ENCODE measurements at places on chromosomes 7 and 10.

DNA sequence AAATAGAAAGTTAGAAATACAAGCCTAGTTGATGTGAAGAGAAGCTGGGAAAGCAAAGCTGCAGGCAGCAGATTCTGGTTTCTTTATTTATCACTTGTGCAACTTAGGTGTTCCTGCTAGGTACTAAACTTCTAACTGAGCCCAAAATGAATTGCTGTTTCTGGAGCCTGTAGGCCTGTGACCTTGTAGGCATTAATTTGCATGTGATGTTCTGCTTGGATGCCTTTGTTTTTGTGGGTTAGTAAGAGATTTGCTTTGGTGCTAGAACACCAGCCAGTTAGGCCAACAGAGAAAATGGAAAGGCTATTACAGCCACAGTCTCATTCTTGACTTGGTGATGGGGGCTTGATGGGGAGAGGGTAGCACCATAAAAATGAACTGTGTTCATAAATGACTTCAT is 370.7 kb downstream of the PPP1R3A start:
- no peak for DNase-seq

DNA sequence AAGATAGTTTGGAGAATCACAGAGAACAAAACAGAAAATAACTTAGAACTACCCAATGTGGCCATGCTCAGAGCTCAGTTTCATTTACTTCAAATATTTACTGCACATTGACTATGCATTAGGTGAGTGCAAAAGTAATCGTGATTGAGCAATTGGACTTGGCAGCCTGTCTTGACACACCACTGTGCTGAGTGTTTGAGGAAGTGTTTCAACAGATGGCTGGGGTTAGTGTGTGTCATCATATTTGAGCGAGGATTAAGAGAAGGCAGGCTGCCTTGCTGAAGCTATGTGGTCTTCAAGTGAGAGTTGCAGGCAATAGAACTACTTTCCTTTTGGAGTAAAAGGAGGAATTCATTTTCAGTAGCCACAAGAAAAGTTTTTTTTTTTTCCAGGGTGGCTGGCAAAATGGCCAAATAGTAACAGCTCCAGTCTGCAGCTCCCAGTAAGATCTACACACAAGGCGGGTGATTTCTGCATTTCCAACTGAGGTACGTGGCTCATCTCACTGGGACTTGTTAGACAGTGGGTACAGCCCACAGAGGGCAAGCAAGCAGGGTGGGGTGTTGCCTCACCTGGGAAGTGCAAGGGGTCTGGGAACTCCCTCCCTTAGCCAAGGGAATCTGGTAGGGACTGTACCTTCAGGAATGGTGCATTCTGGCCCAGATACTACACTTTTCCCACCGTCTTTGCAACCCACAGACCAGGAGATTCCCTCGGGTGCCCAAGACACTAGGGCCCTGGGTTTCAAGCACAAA is 37.6 kb downstream of the AKR1C4 start:
- DNase-seq = no peak

GRCh38 chr7:107046491-107047259 is 2.2 kb downstream of the PRKAR2B start:
- no peak for DNase-seq

- no peak for DNase-seq
Observed at GRCh38 chr10:122407375-122408125, 33.0 kb downstream of the PLEKHA1 start.

DNA sequence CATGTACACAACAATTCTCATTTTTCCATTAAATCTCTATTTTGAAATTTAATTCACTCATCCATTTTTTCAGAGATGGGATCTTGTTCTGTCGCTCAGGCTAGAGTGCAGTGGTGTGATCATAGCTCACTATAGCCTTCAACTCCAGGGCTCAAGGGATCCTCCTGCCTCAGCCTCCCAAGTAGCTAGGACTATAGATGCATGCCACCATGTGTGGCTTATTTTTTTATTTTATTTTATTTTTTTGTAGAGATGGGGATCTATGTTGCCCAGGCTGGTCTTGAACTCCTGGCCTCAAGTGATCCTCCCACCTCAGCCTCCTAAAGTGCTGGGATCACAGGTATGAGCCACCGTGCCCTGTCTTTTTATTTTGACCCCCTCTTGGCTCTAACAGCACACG is 203.8 kb upstream of the KLF14 start:
- DNase-seq = no peak

DNA sequence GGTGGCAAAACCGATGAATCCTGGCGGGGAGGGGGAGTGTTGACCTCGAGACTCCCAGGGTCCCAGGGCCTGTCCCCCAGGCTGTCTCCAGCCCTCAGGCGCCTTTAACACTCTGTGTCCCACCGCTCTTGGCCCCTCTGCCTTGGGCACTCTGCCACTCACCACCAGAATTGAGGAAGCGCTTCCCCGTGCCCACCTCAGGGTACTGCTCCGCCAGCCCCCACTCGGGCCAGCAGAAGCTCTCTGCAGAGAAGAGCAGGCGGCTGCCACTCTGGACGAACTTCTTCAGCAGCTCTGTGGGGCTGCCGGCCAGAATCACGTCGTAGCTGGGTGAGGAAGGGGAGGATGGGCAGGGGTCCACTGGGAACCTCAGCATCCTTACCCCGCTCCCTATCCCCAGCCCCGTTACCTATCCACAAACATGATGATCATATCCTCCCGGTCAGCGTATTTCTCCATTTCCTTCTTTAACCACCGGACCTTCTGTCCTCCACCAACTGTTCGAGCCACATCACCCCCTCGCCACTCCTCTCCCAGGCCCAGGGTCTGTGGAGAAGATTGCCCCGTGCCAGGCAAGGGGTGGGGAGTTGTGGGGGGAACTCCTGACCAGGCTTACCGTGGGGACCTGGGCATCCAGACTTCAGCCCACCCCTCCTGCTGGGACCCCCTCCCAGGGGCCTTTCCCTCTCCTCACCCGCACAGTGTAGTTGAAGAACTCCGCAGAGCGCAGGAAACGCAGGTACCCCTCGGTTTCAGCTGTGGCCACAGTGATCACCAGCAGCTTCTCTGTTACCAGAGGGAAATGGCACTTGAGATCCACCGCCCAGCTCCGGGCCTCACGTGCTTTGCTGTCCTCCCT is 1.2 kb downstream of the PLOD3 start:
- no peak for DNase-seq

DNA sequence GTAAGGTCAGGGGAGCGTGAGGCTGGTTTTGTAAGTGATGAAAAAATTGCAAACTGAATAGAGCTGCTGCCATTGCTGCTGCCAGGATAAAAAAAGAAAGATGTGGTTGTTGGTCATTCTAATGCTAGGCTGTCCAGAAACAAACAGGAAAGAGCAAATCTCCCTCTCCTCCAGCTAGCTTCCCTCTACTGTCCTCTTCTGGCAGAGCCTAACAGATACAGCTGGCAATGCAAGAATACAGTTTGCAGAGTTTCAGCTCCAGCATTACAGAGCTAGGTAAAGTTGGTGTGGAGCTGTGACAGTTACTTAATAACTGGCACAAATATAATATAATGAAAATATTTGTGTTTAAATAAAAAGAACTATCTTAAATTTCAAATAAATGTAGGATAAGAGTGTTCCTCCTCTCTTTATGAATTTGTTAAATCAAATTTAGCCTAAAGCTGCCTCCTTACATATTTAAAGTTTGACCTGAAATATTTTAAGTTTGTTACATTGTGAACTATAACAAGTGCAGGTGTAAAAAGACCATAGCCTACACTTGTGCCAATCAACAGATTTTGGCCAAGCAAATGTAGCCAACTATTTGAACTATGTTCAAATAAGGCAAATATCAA is 407.7 kb downstream of the SH2D4B start:
- no peak for DNase-seq

- DNase-seq = peak; percentile 9
Observed at GRCh38 chr7:124033095-124033806, 384 bp upstream of the TMEM229A start.

- no peak for DNase-seq
Observed at GRCh38 chr7:155283565-155284194, 14.0 kb upstream of the INSIG1 start.

GRCh38 chr10:106033065-106033464 is 1131.4 kb downstream of the SORCS1 start:
- DNase-seq = no peak

DNA sequence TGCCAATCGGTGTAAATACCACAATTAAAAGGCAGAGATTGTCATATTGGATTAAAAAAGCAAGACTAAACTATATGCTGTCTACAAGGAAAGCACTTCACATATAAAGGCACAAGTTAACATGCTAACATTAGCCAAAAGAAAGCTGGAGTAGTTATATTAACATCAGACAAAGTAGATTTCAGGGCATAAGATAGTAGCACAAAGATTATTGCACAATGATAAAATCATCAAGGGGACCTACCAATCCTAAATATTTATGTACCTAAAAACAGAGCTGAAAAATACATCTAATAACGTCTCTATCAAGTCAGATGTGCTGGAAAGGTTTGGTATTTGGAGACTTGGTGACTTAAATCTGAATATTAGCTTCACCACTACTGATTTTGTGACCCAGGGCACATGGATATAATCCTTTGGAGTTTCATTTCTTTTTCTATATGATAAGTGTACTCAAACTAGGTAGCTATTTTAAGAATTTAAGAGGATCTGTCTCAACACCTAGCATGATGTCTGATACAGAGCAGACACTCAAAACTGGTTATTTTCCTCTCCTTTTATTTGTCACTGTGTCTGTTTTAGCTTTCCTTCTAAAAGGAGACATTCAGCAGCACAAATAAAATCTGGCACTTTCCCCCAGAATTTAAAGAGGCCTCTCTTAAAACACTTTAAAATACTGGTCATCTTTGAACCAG is 156.5 kb downstream of the DOCK4 start:
- DNase-seq = no peak

GRCh38 chr10:79252450-79252849 is 94.8 kb upstream of the PPIF start:
- DNase-seq = no peak

DNA sequence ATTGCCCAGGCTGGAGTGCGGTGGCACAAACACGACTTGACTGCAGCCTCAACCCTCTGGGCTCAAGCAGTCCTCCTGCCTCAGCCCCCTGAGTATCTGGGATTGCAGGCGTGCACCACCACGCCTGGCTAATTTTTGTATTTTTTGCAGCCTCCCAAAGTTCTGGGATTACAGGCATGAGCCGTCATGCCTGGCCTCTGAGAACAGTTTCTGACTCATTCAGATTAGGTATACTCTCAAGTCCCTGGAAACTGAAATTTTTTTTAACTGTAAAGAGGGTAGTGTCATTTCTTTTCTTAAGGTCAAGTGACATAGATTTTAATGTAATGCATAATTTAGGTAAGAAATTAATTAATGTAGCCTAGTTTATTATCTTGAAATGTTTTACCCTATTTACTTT is 104.7 kb downstream of the SEPTIN7 start:
- no peak for DNase-seq

DNA sequence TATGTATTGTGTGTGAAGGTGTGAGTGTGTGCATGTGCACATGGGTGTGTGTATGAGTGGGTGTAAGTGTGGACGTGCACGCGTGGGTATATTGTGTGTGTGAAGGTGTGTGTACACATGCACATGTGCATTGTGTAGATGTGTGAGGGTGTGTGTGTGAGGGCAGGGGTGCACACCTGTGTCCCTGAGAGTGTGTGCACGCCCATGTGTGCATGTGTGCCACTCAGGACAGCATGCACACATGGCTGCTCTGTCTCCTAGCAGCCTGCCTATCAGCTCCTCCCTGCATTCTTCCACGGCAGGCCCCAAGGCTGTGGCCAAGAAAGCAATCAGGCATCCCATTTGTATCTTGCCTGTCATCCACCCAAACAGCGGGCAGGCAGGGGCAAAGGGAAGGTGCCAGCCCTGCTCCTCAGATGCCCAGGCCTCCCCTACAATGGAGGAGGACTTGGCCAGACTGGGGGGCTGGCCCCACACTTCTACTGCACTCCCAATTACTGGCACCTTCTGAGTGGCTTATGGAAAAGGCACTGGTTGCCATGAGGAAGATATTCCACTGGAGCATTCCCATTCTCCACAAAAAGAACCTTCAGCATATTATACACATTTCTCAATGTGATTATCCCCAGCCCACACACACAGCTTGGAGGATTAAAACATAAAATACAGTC is 380.4 kb upstream of the ZMIZ1 start:
- DNase-seq = no peak

DNA sequence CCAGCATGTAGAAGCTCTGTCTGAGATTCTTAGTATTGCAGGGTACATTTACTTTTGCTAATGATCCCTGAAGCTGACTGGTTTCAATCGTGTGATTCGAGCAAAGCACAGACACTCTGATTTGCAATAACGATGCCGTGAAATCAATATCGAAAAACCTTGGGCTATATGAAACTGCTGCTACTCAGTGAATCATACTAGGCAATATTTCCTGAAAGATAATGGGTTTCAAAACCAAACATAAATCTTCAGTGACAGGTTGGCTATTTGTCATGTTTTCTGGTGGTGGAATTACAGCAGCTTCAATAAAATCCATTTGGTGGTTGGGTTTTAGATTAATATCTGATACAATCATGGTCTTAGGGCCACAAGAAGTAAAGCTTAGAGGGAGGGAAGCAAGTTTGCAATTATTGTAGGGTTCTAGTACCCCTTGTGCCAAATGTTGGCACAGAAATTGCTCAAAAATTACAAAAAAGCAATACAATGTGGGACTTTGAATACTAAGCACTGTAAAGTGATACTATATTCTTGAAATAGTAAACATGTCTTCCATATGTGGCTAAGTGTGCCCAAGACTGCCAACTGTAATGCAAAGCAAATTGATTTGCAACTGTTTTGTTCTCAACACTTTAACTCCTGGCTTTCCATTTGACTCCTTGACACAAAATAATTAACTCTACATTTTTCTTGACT is 112.4 kb upstream of the JAZF1 start:
- no peak for DNase-seq

DNA sequence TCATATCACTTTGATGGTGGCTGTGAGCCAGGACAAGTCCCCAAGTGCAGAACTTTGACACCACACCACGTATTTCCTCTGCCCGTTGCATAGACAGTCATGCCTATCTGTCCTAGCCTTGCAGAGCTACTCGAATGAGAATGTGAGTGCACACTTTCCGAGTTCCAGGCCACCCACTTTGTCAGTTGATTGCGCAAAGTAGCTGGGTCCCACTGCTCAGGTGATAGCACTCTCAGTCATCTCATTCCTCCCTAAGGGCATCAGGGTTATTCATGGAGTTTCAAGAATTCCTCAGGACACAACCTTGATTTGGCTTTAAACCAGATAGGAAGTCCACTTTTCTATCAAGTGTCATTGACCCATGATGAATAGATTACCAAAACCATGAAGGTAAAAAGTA is 19.3 kb downstream of the LSM5 start:
- DNase-seq = no peak

- DNase-seq = no peak
Observed at GRCh38 chr10:126895214-126895781, 9.9 kb upstream of the DOCK1 start.
